HepG2 (cell line): ENCODE measurements at places on chromosomes 4 and X. TPM values are rescaled to one million over a fixed set of nuclear protein-coding genes. Genes with fewer than 3 reads are reported as not detected.

FAM47A gene
- polyA plus RNA-seq, result not detected in 2 replicates

CCKAR gene
- polyA plus RNA-seq, result not detected in 2 replicates

CFAP99 gene
- 0.07 TPM in 1 of 2 replicates, not detected in the other for polyA plus RNA-seq

HSFX2 gene
- polyA plus RNA-seq, result 0.30 TPM in 1 of 2 replicates, not detected in the other

FAM9C gene
- not detected in 2 replicates for polyA plus RNA-seq

RBBP7 gene
- polyA plus RNA-seq, result 80.1 and 89.5 TPM in 2 replicates

F8A2 gene
- not detected in 2 replicates for polyA plus RNA-seq

CCDC149 gene
- polyA plus RNA-seq, result 0.59 and 0.95 TPM in 2 replicates

HERC5 gene
- polyA plus RNA-seq, result 0.08 and 0.13 TPM in 2 replicates

NEUROG2 gene
- not detected in 2 replicates for polyA plus RNA-seq

TMEM156 gene
- 1.2 and 1.6 TPM in 2 replicates for polyA plus RNA-seq

PAGE3 gene
- not detected in 2 replicates for polyA plus RNA-seq

MAP3K15 gene
- polyA plus RNA-seq, result 6.4 and 7.6 TPM in 2 replicates

WDR45 gene
- 65.5 and 91.1 TPM in 2 replicates for polyA plus RNA-seq

TLR7 gene
- not detected in 2 replicates for polyA plus RNA-seq

GJB1 gene
- polyA plus RNA-seq, result 161 and 197 TPM in 2 replicates

KLF8 gene
- polyA plus RNA-seq, result 0.03 TPM in 1 of 2 replicates, not detected in the other

NAA11 gene
- not detected in 2 replicates for polyA plus RNA-seq

IQCM gene
- not detected in 2 replicates for polyA plus RNA-seq

HMX1 gene
- polyA plus RNA-seq, result not detected in 2 replicates

ZCCHC13 gene
- not detected in 2 replicates for polyA plus RNA-seq

PRSS12 gene
- 0.03 TPM in 1 of 2 replicates, not detected in the other for polyA plus RNA-seq

MAGEB17 gene
- not detected in 2 replicates for polyA plus RNA-seq

SPARCL1 gene
- polyA plus RNA-seq, result not detected in 2 replicates

DUX4 gene
- not detected in 2 replicates for polyA plus RNA-seq

APBB2 gene
- 9.7 and 11.7 TPM in 2 replicates for polyA plus RNA-seq

GABRG1 gene
- 0.03 TPM in 1 of 2 replicates, not detected in the other for polyA plus RNA-seq

F8 gene
- 0.37 and 0.61 TPM in 2 replicates for polyA plus RNA-seq

MAN2B2 gene
- 4.8 and 6.4 TPM in 2 replicates for polyA plus RNA-seq

SORBS2 gene
- polyA plus RNA-seq, result 55.9 and 80.5 TPM in 2 replicates

ZNF41 gene
- polyA plus RNA-seq, result 1.9 and 2.3 TPM in 2 replicates

TBC1D9 gene
- 9.6 and 11.9 TPM in 2 replicates for polyA plus RNA-seq

SPP1 gene
- 258 and 682 TPM in 2 replicates for polyA plus RNA-seq

ACE2 gene
- 0.44 and 0.46 TPM in 2 replicates for polyA plus RNA-seq

SLC39A8 gene
- 0.13 and 0.22 TPM in 2 replicates for polyA plus RNA-seq

EDA gene
- polyA plus RNA-seq, result 10.7 and 11.2 TPM in 2 replicates

GUCY2F gene
- 0.03 and 0.04 TPM in 2 replicates for polyA plus RNA-seq
